ENCODE measurements at places on chromosomes 5 and 9. TPM values are rescaled to one million over a fixed set of nuclear protein-coding genes. Genes with fewer than 3 reads are reported as not detected.

The SLC34A1 gene
- not detected for total RNA-seq

GRCh38 chr9:96177005-96177718, 124.8 kb downstream of the HSD17B3 start:
- H3K27ac ChIP-seq: no peak overlapping the region
- no peak overlapping the region for H3K4me3 ChIP-seq
- DNase-seq: no peak
- H3K27me3 ChIP-seq: peaks cover 22% of the 10 kb centered on the region

DNA sequence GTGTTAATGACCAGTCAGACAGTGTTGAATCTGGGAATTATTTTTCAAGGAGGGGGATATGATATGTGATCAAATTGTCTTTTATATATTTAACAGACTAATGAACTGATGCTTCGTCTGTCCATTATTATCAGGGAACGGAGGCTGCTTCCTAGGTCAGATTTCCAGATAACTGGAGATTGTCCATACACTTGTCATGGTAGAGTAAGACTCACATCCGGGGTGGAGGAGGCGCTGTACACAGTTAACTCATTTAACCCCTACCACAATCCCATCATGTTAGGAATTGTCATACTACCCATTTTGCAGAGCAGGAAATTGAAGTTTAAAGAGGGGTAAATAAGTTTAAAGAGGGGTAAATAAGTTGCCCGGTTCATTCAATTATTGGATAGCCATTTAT, 55.9 kb downstream of the ARHGAP26 start:
- no peak for DNase-seq
- peaks cover 70% of the 10 kb centered on the region for H3K4me1 ChIP-seq
- no peak overlapping the region for H3K27ac ChIP-seq
- H3K36me3 ChIP-seq: no peaks in the 10 kb centered on the region
- no peaks in the 10 kb centered on the region for H3K27me3 ChIP-seq

DNA sequence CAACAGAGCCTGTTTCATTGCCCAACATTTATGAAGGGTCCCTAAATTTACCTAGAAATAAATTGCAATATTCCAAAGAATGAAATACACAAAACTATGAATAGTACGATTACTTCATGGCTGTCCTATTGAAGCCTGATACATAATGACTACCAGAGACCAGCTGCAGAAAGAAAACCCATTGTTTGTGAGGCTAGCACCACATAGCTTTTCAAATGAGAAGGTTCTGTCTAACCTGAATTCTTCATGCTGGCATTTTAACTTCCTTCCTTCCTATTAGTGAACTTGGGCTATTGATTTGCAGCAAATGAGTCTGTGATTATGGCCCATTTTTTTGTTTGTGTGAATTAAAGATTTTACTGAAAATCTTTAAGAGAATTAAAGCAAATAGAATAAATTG, 47.3 kb downstream of the MEGF10 start:
- H3K27ac ChIP-seq: no peak overlapping the region
- no peaks in the 10 kb centered on the region for H3K36me3 ChIP-seq
- H3K4me1 ChIP-seq: no peaks in the 10 kb centered on the region
- peaks cover 13% of the 10 kb centered on the region for H3K27me3 ChIP-seq
